GM04503 (cell line): ENCODE measurements at places on chromosomes 1 and 21.
A peak's percentile ranks its signal among the peaks of the same experiment; 100 is the strongest.

DNA sequence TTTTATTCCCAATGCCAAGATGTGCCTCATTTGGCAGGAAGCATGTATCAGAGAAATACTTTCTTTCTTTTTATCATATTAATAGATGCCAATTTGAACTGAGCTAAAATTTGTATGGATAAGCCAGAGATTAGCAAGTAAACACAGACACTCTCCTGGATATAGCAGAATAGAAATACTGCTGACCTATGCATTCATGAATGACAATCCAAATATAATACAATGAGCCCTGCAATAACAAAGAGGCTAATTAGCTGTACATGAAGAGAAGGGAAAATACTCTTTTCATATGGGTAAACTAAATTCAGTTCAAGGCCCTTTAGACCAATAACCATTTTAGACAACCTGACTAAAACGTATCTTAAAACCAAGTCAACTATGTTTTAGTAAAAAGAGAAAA lies 388.1 kb upstream of the NR5A2 start:
- DNase-seq, result no peak

DNA sequence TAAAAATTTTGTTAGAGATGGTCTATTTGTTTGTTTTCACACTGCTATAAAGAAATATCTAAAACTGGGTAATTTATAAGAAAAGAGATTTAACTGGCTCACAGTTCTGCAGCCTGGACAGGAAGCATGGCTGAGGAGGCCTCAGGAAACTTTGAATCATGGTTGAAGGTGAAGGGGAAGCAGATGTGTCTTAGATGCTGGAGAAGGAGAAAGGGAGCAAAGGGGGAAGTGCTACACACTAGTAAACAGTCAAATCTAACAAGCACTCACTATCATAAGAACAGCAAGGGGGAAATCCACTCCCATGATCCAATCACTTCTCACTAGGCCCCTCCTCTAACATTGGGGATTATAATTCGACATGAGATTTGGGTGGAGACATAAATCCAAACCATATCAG lies 76.8 kb upstream of the COL24A1 start:
- DNase-seq, result no peak

DNA sequence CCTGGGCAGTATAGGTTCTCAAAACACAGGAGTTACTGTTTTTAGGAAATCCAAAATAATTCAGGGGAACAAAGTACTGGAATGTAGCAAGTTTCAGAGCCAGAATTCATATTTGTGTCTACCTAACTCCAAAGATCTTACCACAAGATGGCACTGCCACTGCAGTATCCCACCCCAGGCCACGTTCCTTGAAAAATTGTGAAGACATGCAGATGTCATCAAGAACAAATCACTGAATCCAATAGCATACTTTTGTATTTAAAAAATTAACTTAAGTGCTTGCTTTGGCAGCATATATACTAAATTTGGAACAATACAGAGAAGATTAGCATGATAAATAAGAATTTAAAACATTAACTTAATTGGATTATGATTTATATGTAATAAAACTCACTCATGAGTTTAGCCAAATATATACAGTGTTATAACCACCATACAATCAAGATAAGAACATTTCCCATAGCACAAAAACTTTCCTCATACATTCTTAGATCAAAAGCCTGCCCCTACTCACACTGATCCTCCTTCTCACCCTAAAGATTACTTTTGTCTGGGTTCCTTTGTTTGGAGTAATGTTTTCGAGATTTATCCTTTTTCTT lies 209.9 kb downstream of the FAF1 start:
- no peak for DNase-seq

DNA sequence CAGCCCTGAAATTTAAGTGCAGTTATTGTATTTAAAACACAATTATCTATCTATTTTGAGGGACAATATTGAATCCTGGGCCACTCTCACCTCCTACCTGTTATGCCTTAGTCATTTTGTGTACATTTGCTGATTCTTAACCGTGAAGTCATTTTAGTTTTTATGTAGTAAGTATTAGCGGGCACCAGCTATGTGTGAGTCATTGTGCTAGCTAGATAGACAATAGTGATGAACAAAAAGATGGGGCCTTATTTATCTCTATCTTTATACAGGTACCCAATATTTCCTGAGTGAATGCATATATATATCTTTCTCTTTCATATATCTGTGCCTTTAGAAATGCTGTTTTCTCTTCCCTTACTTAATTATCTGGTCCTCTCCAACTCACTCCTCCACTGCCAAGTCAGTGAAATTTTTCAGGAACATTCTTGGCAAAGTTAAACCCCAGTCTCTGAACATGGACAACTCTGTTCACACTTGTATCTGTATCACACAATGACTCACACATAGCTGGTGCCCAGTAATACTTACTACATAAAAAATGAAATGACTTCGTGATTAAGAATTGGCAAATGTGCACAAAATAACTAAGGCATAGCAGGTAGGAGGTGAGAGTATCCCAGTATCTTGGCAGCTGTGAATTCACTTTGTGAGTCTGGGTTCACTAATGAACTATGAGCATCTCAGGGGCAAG lies 166.0 kb upstream of the C8B start:
- DNase-seq, result peak; percentile 56

DNA sequence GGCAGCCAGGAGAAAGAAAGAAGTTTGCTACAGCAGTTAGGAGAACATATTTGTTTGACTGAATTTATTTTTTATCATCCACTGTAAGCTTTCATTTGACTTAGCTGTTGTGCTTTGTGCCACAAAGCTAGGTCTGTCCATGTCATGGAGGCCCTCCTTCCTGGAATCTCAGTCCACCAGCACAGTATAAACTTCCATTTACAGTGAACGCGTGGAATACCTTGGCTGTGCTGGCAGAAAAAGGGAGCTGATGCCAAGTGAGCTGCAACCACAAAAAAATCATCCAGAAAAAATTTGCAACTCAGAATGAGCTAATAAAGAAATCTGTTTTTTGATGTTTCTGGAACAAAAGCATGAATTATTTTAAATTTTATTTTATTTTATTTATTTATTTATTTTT lies 72.6 kb downstream of the ATP6V1G3 start:
- DNase-seq, result no peak

DNA sequence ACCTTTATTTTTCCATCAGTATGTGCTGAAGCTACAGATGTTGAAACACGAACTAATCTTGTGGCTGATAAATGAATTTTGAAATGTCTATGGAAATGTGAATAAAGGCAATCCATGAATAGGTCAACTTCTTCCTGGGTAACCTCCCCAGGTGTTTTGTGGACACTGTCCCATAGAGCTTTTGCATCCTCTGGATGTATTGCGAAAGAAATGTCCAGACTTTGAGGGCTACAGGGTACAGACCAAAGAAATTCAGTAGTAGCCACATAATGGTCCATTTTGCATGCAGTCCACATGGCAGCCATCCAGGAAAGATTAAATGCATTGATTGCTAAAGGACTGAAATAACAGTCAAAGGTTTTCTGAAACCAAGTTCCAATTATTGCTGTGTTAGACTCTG lies 21.5 kb upstream of the DARS2 start:
- no peak for DNase-seq

DNA sequence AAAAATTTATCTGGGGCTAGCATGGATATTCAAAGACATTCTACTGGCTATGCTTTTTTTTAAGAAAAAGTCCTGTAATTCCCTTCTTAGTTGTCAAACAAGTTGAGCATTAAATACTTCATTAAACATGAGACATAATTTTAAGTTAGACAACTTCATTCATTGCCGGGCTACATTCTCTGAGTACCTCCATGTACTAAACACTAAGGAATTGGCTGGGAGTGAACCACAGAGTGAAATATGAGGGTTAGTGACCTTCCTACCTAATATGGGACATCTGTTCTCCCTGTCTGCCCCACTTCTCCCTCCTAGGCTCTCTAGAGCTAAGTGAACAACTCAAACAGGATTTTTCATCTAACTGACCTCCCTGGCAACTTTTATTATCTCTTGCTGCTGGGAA lies 370.4 kb downstream of the VAV3 start:
- DNase-seq, result no peak
